ENCODE measurements at places on chromosomes 2 and 18.

DNA sequence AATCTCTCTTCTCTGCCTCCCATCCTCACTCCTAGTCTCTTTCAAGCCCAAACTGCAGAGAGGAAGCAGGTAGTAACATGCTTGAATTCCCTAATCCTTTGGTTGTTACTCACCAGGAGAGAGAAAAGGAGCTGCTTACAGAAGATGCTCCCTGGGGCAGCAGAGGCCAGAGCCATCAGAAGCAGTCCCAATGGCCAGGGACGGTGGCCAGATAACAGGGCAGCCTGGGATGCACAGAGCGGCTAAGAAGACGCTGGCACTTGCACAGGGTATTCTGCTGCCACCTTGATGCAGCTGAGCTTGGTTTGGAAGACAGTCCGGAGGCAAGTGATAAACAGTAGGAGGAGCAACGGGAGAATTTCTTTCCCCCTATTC lies 250 bp downstream of the DSC1 start:
- no peak for DNase-seq

DNA sequence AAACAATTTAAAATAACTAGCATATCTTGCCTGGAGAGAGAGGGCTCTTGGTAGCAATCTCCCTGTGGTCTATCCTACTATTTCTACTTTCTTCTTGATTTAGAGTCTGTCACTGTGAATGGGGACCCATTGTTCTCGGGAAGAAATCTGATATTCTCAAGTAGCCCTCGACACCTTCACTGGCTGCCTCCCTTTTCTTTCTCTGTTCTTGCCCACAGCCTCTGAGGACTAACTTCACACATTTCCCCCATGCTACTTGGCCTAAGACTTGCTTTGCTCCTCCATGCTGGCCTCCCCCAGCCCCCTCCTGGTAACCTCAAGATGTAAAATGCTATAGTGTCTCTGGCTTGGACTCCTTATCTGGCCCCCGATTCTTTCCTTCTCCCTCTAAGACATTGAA lies 58.8 kb upstream of the NT5C1B start:
- DNase-seq, result no peak

- DNase-seq, result no peak
Measured at GRCh38 chr2:149221898-149222297, 108.5 kb upstream of the LYPD6 start.

- no peak for DNase-seq
Measured at GRCh38 chr2:138223319-138223718, 259.0 kb downstream of the HNMT start.

DNA sequence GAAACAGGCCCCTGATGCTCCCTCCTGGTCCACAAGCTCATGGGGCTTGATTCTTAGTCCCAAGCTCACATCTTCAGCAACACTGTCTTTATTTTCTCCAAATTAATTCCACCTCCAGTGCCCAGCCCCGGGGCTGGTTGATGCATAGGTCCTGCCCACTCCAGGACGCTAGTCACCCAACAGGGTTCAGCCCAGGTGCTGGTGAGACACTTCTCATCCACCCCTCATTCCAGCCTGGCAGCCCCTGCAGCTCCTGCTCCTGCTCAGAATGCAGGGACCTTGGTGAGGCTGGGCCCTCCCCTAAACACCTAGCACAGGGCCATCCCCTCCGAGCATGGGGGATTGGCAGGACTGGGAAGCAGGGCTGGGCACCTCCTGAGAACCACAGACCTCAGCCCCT lies 25.7 kb downstream of the STEAP3 start:
- DNase-seq, result no peak

DNA sequence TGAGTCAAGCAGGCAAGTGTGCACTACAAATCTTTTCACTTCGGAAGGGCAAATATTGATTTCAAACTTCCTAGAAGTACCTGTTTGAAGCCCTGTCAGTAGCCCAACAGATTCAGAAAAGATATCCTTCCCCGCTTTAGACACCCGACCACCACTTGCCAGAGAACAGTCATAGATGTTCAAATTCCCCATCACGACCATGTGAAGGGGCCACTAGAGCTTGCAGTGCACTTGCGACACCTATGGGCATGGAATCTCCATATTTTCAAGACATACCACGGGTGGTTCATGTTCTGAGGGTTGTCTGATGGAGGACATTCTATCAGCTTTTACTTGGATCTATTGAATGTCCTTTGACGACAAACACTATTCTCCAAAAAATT lies 23.8 kb downstream of the GNLY start:
- no peak for DNase-seq

DNA sequence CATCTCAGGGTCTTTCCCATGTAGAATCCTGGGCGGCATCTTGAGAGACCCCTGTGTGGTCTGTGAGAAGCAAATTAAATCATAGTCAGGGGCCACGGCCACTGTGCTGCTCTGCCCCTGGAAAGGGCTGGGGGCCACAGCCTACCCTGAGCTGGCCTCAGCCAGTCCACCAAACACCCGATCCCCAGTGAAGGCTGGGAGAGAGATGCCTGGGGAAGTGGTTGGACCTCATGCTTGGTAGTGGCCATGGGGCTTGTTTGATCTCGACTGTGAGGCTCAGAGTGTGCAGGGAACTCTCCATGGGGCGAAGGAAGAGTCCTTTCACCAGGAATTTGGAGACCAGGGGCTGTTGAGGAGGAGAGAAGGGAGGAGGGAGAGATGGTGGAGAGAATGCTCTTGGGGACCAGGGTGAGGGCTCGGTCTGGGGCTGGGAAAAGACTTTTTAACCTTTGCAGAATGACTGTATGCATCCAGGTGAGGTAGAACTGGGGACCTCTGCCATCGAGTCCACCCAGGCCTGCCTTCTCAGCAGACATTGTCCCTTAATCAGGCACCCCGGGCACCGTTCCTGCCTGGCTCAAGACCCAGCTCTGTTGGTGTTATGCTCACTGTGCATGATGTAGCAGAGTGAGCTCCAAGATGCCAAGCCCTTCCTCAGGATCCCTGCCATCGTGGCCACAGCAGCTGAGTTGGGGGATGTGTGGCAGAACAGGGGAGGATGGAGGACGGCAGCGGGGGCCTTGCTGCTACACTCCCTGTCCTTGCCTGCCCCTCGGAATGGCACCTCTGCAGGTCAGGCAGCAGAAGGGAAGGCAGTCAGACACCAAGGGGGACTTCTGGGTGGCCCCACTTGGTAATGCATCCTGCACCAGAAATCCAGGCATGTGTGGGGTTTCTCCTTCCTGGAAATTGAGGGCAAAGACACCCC lies 249.9 kb downstream of the DYSF start:
- no peak for DNase-seq

- DNase-seq, result no peak
Measured at GRCh38 chr2:173410579-173410978, 55.9 kb downstream of the CDCA7 start.

GRCh38 chr2:99863236-99863902 lies 279.0 kb downstream of the AFF3 start:
- no peak for DNase-seq

- DNase-seq, result no peak
Measured at GRCh38 chr2:26617588-26618083, 23.5 kb downstream of the CIB4 start.

All from activated gamma-delta T cell (primary cell).